Large intestine (tissue), 12 donors: ENCODE measurements at places on chromosomes 12 and 14. TPM values are rescaled to one million over a fixed set of nuclear protein-coding genes. Genes with fewer than 3 reads are reported as not detected.
A peak's percentile ranks its signal among the peaks of the same experiment; 100 is the strongest.

Gene OASL
- 0.31 TPM for polyA plus RNA-seq

Gene GPRC5D
- polyA plus RNA-seq: 2.4 TPM

Gene CARMIL3
- 2.4 TPM for polyA plus RNA-seq

Gene HSPA2
- polyA plus RNA-seq: 27.3 TPM

Gene RERG
- polyA plus RNA-seq: 6.8 TPM

Gene FOXA1
- 36.0 TPM for polyA plus RNA-seq

DNA sequence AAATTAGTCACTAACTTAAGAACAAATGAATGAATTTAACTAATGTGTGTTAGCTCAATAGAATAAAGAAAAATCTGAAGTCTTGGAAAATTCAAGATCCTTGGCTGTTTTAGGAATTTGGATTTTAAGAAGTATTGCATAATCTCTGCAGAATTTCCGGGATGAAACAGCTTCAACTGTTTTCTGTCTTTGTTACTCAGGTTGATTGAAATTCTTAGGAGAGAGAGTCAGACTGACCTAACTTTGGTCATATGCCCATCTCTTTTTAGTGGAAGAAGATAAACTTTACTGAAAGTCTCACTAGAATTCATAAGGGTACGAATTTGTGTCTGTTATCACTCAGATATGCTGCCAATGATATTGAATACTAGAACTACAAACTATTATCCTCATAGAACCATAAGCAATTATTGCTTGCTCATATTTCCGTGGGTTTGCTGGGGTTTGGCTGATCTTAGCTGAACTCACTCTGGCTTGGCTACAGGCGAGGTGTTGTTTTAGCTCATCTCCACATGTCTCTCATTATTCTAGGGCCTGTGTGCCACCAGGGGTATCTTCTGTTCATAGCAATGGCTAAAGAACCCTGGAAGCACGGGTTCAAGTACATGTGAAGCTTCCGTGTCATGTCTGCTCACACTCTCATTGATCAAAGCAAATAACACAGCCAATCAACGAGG is 257.4 kb upstream of the NOVA1 start:
- no peak for DNase-seq

DNA sequence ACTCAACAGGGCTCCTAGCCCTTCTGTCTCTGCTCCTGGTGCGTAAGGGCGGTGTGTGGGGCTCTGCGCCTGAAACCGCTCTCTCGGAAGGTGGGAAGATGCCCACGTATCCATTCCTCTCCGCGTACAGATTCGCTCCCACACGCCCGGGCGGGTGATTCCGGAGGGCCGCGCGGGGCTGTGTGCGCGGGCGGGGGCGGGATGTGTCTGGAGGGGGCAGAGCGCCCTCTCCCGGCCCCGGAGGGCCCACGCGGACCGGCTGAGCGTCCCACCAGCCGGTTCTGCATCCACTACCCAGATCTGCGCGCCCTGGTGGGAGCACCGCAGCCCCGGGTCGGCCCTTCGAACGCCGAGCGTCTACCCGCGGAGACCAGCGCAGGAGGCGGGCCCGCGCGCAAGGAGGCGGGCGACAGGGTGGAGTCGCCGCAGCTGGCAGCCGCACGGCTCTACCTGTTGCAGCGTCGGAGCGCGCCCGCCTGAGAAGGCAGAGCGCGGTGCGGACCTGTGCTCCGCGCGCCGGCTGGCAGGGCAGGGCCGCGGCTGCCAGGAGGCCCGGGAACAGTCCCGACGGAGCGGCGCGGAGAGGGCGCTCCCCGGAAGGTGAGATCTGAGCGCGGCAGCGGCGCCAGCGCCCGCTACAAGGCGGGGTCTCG is 1.4 kb upstream of the KCNK13 start:
- DNase-seq: peak; percentile 29

- DNase-seq: peak; percentile 2
Observed at GRCh38 chr14:50619569-50620141, 48.5 kb downstream of the SAV1 start.

GRCh38 chr12:54389607-54390175 is 5.2 kb upstream of the ZNF385A start:
- no peak for DNase-seq

DNA sequence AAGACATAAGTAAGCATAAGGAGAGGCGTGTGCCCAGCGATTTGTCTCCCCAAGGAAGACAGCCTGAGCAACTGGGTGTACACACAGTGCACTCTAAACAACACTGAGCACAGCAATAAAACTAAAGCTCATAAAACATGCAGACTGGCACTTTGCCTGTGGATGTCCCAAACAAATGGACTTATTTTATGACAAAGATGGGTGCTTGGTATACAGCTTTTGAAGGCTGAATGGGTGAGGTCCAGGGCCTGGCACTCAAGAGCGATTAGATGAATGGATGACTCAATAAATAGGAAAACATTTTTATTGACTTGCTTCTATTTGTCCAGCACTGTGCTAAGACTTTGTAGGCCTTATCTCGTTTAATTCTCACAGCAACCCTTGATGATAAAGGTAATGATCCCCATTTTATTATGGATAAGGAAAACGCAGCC is 28.5 kb downstream of the LGMN start:
- peak; percentile 66 for DNase-seq

- DNase-seq: no peak
Observed at GRCh38 chr14:99958380-99958779, 106.8 kb upstream of the EVL start.

GRCh38 chr14:21201732-21202462 is 46.0 kb upstream of the OR5AU1 start:
- no peak for DNase-seq

GRCh38 chr14:37060496-37061260 is 111.7 kb downstream of the SLC25A21 start:
- DNase-seq: no peak

- DNase-seq: no peak
Observed at GRCh38 chr12:18799561-18799960, 61.6 kb downstream of the CAPZA3 start.

DNA sequence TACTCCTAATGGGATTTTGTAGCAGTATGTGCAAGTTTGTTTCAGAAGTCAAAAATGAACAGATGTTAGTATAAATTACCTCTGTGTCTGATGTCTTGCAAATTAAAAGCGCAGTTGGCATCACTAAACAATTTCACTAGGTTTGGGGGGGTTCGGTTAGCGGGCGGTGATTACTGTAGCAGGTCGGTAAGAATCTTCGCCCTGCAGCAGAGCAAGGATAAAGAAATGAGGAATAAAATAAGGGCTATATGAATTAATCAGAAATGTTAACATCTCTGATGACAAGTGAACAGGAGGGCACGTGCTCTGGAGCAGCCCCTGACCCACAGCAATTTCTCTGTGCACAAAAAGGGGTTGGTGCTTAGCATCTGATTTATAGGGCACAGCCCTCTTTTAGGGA is 43.6 kb upstream of the VSX2 start:
- no peak for DNase-seq

- no peak for DNase-seq
Observed at GRCh38 chr12:113591480-113591974, 119.9 kb upstream of the LHX5 start.

DNA sequence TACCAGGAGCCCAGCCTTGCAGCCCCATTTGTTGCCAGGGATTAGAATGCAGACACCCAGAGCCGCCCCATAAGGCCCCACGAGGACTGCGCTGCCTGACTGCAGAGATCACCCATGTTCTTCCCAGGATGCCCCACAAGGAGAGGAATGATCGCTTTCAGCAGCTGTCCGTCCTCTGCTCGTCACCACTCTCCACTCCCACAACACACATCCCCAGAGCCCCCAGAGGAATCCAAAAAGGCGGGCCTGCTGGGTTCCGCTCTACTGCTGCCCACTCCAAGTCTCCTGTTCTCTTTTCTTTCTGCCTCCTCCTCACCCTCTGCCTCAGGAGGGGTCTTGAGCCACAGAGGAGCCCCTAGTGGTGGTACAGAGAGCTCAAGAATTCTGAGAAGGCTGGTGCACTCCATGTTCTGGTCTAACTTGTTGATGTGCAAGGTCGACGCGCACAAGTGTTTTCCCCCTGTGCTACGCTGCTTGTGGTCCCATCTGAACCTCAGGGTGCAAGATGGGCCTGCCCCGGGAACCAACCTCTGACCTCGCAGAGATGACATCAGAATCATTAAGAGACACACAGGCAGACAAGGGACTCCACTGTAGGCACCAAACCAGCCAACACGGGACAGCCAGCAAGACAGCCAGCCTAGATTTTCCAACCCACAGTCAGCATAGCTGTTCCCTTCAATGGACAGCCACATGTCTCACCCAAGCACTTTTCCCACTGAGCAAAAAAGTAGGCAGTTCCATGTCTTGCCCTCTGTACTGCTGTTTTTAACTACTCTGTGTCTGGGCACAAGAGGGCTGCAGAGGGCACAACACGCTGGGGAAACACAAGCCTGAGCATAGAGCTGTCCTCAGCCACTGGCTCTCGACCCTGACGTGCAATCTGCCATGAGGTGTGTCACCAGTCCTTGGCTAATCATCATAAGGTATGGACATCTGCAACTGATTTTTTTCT is 29.9 kb downstream of the PXN start:
- DNase-seq: no peak

DNA sequence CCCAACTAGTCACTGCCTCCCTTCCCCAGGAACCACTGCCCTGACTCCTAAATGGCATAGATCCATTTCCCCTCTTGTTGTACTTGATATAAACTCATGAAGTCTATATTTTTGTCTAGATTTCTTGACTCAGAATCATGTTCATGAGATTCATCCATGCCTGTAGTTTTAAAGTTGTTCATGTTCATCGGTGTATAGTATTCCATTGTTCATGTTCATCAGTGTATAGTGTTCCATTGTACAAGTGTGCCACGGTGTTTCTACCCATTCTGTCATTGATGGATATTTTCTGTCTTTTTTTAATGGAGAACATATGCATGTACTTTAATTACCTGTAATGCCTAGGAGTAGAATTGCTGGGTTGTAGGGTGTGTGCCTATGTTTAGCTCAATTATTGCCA is 261.7 kb downstream of the CACNA1C start:
- DNase-seq: no peak

DNA sequence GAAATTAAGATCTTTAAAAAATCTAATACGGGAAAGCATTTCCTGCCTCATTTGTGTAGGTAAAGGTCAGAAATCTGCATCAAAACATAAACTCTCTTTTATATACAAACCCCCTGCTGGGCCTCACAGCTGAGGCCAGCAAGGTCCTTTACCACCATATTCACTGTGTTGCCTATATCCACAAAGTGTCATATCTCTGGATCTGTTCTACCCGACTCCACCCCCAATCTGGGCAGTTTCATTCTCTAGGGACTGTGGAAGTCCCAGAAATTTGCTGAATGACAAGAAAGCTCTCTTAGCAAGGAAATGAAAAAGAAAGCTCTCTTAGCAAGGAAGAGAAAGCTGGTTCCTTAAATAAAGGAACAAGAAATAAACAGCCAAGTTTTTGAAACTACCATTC is 301.7 kb downstream of the KCNH5 start:
- DNase-seq: no peak

- no peak for DNase-seq
Observed at GRCh38 chr12:105426766-105427165, 96.3 kb downstream of the C12orf75 start.
